ENCODE measurements at places on chromosomes 13 and 19.

DNA sequence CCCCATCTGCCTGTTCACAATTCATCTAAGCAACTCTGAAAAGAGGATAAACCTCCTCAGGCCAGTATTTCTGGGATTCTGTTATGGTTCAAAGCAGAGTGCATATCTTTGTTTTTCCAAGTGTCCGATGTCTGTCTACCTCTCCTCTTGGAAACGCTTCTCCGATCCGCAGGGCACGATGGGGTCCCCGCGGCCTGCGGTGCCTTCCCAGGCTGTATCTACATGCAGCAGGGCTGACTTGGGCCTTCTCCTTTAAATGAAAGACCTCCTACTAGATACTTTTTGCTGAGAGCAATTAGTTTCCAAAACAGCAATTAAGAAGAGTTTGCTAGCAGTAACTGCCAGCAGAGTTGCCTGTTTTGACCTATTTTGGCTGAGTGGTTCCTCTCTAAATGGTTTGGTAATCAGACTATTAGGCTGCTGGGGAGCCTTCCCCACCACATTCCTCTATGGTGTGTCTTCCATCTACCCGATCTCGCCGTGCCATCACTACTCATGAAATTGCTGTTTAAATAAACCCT, 23.5 kb downstream of the COL4A2 start:
- DNase-seq, result no peak

- no peak for DNase-seq
Measured at GRCh38 chr19:3397266-3398022, 31.1 kb downstream of the NFIC start.

GRCh38 chr19:812747-813218, 9.0 kb downstream of the PLPPR3 start:
- DNase-seq, result no peak

DNA sequence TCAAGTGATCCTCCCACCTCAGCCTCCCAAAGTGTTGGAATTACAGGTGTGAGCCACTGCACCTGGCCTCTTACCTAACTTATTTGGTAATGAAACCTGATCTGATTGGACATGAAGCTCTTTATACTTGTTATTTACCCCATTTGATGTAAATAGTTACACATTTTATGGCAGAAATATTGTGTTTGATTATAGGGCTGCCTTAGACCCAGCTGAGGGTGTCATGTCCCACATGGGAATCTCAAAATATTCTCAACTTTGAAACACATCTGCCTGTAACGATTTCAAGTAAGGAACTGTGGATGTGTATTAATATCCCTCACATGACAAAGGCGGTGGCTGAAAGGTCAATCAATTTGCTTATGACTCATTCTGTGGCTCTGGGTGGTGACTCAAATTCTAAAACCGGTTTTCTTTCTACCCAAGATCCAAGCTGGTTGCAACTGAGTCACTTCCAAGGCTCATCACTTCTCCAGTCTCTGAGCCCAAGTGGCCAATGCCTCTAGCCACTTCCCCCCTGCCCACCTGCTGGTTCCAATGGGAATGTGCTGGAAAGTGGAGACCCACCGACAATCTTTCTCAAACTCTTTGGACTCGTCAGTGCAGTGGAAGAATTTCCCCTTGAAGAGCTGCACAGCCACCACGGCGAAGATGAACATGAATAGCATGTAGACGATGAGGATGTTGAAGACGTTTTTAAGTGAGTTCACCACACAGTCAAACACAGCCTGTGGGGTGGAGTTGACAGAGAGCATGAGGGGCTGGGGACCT, 110.9 kb downstream of the IER2 start:
- DNase-seq, result no peak

- DNase-seq, result peak; percentile 38
Measured at GRCh38 chr19:5585461-5586299, 17.9 kb upstream of the TINCR start.

DNA sequence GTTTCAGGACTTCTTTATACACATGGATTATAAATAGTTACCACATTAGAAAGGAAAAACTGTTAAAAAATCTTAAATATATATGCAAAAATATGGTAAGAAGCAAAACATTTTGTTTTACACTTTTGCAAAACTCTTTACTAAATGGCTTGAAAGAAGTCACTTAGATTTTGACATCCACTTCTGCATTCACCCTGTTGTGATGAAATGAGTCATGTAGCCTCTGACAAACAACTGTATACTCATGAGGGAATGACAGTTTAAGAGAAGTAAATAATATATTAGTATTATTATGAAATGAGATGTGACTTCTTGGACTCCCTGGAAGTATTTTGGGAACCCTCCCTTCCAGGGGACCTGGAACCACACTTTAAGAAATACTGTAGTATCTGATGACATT, 275.6 kb downstream of the DACH1 start:
- DNase-seq, result no peak

DNA sequence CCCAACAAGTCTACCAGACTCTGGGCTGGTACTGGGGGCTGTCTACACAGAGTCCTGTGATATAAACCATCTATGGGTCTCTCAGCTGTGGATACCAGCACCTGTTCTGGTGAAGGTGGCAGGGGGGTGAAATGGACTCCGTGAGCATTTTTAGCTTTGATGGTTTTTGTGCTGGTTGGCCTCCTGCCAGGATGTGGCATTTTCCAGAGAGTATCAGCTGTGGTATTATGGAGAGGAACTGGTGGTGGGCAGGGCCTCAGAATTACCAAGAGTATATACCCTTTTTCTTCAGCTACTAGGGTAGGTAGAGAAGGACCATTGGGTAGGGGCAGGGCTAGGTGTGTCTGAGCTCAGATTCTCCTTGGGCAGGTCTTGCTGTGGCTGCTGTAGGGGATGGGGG, 1920.9 kb upstream of the PCDH20 start:
- no peak for DNase-seq

GRCh38 chr19:38384209-38385027, 3.4 kb downstream of the GGN start:
- no peak for DNase-seq

DNA sequence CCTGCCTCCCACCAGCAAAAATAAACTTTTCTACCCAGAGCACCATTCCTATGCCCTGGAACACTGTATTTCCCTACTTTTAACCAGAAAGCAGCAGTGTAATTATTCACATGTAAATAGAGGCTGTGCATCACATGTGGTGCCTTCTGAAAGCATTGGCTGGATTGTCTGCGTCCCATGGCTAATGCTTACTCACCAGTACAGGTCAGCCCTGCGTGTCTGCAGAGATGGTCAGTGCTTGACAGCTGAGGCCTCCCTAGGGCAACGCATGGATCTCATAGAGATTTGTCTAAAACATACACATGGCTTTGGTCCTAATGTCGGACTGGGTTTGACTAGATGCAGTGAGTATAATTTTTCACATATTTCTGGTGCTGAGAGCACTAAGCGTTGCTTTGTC, 64.2 kb downstream of the DPY19L3 start:
- DNase-seq, result no peak

DNA sequence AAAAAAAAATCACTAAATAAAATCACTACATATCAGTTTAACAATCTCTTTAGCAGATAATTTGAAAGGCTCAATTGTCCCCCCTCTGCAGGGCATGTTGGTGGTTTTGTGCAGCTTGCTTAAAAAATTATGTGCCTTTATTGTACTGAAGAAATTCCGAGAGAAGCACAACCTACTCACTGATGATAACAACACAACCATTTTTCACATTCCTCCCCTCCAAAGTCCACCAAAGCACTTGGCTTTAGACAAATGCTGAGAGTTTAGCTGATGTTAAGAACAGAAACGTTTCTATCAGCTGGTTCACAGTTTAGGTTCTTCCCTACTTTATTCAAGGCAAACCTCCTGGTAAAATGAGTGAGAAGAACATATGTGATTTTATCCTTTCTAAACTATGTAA, 923 bp downstream of the DOCK9 start:
- DNase-seq, result no peak

DNA sequence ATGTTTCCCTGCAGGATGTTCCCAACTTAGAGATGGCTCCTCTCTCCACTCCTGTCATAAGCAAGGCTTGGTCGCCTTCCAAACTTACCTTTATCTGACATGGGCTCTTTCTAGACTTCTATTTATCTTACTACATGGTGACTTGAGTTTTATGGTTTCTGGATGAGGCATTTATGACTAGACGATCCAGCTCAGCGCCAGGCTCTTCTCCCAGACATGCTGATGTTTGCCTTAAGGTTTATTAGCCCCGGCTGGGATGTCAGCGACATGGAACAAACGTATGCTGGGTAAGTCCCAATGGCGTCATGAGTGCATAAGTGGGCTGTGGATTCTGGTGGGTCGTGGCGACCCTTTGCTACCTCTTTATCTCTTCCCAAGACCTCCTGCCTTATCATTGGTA, 39.8 kb upstream of the SLC15A1 start:
- DNase-seq, result no peak

DNA sequence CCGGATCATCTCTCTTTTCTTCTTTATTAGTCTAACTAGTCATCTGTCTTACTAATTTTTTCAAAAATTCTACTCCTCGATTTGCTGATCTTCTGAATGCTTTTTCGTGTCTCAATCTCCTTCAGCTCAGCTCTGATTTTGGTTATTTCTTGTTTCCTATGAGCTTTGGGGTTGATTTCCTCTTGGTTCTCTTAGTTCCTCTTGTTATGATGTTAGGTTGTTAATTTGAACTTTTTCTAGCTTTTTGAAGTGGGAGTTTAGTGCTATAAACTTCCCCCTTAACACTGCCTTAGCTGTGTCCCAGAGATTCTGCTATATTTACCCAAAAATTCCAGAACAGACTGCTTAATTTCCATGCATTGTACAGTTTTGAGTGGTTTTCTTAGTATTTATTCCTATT, 3.4 kb downstream of the FCAR start:
- no peak for DNase-seq

GRCh38 chr19:16654627-16655026, 5.3 kb downstream of the SMIM7 start:
- DNase-seq, result no peak

DNA sequence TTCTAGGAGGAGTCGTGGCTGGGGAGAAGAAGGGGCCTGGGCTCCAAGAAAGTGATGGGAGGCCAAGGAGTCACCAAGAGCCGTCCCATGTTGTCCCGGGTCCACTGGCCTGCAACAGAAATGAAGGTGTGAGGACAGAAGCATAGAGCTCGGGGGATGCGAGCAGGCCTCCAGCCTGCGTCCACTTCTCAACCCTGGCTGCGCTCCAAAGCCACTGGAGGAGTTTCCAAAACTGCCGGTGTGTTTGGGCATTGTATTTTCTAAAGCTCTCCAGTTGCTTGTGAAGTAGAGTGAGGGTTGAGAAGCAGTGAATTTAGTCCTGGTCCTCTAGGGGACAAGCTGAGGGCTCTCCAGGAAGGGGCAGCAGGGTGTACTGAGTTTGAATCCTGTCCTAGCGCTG, 13.0 kb downstream of the FFAR2 start:
- DNase-seq, result no peak

DNA sequence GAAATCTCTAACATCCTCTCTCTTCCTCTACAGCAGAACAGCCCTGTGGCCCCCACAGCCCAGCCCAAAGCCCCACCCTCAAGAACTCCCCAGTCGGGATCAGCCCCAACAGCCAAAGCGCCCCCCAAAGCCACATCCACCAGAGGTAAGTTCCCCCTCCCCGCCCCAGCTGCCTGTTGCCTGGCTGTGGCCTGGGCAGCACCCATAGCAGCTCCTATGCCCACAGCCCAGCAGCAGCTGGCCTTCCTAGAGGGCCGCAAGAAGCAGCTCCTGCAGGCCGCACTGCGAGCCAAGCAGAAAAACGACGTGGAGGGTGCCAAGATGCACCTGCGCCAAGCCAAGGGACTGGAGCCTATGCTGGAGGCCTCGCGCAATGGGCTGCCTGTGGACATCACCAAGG, 14.5 kb downstream of the CC2D1A start:
- DNase-seq, result no peak
